Glomerular endothelial cell (primary cell): ENCODE measurements at places on chromosomes 12 and 14.

GRCh38 chr12:209246-209645 lies 4.7 kb downstream of the SLC6A12 start:
- DNase-seq: no peak

GRCh38 chr12:55724226-55724939 lies 4.2 kb downstream of the RDH5 start:
- no peak for DNase-seq

DNA sequence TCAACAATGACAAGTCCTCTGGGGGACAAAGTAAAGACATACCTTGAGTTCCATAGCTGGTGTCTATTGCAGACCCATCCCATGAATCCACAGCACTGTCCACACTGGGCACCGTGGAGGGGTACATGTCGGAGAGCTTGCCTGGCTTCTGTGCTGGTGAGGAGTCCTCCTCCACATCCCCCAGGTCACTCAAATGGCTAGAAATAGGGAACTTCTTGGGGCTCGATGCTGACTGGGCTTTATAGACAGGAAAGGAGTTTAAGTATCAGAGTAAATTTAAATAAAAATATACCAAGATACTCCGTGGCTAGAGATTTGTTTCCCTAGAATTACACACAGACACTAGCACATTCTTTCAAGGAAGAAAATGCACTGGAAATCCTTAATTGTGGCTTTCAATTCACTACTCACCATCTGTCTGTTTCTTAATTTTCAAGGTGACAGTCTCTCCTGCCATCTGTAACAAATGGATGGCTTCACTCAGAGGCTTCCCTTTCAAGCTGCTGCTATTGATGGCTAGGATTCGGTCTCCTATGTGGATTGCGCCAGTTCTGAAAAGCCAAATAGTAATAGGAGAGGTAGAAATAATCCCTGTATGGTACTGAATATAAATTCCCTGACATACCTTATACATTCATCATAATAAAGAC lies 90.1 kb downstream of the HELB start:
- DNase-seq: no peak

- DNase-seq: no peak
Measured at GRCh38 chr14:74401504-74402241, 24.3 kb downstream of the SYNDIG1L start.

DNA sequence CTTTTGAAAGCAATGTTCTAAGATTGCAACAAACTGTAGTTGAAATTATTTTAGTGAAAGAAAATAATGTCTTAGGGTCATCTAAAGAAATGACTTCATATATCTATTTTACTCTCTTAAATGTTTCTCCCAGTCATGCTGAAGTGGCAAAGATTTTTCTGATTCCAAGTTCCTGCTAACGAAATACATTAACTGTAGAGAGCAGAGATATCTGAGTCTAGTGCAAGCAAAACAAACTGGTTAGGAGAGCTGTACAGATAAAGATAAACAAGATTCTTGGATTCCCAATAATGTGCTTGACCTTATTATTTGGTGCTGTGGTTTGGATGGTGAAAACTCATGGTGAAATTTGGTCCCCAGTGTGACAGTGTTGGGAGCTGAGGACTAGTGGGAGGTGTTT lies 199.9 kb upstream of the PWP1 start:
- DNase-seq: no peak

DNA sequence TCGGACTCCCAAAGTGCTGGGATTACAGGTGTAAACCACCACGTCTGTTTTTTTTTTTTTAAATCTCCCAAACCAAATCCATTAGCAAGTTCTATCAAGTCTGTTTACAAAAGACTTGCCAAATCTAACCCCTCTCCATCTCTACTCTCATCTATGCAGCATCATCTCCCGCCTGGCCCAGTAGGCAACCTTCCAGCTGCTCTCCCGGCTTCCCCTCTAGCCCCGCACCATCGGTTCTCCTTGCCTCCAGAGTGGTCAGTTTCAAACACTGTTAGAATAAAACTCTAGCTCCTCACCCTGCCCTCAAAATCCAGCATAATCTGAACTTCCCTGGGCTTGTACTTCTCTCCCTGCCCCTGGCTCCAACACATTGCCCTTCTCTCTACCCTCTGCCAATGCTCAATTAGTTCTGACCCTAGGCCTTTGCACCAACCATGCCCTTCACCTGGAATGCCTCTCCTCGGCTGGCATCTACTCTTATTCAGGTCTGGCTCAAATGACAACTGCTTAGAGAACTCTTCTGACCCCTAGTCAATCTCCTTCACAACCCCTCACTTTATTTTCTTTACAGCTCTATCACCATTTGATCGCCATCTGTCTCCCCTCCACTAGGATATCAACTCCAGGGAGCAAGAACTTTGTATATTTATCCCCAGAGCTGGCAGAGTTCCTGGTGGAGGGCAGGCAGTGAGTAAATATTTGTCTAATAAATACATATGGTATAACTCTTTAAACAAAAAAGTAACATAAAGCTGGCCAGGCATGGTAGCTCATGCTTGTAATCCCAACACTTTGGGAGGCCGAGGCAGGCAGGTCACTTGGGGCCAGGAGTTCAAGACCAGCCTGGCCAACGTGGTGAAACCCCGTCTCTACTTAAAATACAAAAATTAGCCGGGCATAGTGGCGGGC lies 4.9 kb downstream of the WSB2 start:
- no peak for DNase-seq

- DNase-seq: no peak
Measured at GRCh38 chr12:82625523-82625922, 61.2 kb upstream of the TMTC2 start.

- DNase-seq: no peak
Measured at GRCh38 chr12:24695103-24695502, 253.8 kb downstream of the BCAT1 start.

DNA sequence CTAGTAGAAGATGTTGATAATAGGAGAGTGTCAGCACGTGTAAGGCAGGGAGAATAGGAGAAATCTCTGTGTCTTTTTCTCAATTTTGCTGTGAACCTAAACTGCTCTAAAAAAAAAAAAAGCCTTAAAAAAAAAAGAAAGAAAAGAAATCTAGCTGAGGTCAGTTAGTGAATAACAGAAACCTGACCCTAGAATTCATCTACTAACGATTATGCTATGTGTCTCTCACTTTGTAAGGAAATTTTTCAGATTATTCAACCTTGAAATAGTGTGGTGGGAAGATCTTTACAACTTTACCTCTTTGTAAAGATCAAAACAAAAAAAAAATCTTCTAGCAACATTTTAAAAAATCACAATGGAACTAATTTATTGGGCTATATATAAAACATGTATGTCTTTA lies 995.7 kb downstream of the GALC start:
- DNase-seq: no peak

GRCh38 chr12:52739963-52740362 lies 36.6 kb upstream of the KRT77 start:
- no peak for DNase-seq

DNA sequence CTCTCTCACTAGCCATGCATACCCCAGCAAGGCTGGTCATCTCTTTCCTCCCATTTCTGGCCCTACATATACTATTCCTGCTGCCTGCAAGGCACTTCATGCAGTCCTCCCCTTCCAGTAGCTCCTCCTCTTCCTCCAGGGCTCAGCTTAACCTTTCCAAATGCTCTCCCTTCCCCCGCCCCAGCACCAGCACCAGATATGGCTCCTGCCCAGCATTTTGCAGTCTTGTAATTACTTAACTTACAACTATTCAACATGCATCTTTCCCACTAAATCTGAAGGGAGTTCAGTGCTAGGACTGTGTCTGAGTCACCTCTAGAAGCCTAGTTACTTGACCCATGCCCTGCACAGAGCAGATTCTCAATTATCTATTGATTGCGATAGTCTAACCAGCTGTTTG lies 1.8 kb upstream of the FBXO21 start:
- no peak for DNase-seq

GRCh38 chr14:29829851-29830250 lies 97.8 kb downstream of the PRKD1 start:
- DNase-seq: no peak

DNA sequence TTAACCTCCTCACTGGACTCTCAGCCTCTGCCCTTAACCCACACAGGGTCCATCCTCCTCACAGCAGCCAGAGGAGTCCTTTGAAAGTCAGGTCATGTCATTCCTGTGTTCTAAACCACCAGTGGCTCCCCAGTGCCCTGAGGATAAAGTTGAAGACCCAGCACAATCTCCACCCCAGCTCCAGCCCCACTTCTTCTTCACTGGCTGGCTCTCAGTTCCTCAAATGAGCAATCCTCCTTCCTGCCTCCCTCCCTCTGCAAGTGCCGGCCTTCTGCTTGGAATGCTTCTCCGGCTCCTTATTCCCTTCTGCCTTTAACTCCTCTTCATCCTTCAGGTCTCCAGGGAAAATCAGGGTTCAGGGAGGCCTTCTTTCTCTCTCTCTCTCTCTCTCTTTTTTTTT lies 32.0 kb upstream of the SPPL3 start:
- no peak for DNase-seq

GRCh38 chr14:73125169-73125588 lies 11.1 kb upstream of the PSEN1 start:
- DNase-seq: no peak

GRCh38 chr12:56880125-56880992 lies 53.8 kb downstream of the SDR9C7 start:
- no peak for DNase-seq

DNA sequence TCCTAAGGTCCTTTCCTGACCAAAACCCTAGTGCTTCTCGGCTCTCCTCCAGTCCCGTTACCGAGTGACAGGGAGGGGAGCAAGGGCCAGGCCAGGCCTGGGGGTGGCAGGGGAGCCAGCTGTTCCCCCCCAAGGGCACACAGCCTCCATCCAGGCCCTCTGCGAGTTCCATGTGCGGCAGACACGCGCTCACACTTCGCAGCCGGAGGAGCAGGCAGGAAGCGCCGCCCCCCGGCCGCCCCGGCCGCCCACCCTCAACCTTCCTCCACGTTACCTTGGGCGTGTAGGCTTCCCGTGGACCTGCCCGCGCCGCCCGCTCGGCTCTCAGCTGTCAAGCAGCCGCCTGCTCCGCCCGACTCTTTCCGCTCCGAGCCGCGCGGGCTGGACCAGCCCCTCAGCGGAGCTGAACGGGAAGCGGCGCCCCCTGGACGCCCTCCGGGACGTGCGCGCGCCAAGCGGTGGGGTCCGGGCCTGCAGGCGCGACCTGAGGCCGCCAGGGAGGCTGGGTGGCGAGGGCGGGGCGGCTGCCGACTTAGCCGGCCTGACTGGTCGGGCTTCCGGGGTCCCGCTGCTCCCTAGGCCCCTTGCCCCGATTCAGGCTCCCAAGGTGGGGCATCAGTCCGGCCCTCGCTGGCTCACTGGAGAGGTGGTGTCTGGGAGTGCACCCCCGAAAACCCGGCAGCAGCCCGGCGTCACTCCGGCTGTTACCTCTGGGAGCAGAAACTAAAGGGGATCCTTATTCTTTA lies at the start of gene CRACR2A:
CRACR2A (minus strand) TSS at position 369 of the 746 bp plus-strand sequence. CDS start 56,110 bp downstream, outside the sequence.
- DNase-seq: no peak

DNA sequence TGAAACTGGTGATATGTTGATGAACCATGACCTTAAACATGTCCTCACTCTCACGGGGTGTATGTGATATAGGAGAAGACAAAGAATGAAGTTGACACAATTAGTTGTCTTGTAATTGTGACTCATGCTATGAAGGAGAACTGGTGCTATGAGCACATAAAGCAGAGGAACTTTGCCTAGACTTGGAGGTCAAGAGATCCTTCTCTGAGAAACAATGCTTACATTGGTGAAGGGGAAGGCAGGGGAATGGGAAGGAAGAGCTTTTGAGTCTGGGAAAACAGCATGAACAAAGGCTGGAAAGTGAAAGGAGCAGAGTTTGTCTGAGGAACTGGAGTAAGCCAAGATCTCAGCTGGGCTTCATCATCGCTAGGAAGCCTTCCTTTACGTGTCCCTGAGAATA lies 83.2 kb downstream of the MYRFL start:
- peak; percentile 75 for DNase-seq

GRCh38 chr14:89573399-89573657 lies 156.3 kb upstream of the FOXN3 start:
- DNase-seq: no peak

DNA sequence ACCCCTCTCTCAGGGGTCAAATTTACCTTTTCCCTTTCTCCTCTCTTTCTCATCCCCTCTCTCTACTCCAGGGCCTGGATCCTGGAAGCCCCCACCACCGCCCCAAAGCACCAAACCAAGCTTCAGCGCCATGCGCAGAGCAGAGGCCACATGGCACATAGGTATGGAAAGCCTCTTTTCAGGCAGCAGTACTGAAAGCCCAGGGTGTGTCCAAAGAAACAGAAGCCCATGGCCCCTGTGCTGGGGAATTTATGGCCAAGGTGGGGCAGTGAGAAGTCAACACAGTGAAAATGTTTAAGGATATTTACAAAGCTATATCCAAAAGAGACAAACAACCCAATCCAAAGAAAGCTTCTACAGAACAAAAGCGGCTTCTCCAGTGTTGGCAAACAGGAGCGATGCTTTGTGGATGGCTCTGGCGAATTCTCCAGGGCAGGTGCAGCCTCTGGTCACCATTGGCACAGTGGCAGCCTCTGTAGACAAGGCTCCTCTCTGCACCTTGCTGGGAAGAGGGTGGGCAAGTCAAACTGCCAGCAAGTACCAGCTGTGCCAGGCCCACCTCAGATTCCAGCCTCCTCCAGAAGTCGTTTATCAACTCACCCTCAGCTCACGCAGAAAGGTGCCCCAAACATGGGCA lies 4.7 kb upstream of the CPNE6 start:
- DNase-seq: no peak

DNA sequence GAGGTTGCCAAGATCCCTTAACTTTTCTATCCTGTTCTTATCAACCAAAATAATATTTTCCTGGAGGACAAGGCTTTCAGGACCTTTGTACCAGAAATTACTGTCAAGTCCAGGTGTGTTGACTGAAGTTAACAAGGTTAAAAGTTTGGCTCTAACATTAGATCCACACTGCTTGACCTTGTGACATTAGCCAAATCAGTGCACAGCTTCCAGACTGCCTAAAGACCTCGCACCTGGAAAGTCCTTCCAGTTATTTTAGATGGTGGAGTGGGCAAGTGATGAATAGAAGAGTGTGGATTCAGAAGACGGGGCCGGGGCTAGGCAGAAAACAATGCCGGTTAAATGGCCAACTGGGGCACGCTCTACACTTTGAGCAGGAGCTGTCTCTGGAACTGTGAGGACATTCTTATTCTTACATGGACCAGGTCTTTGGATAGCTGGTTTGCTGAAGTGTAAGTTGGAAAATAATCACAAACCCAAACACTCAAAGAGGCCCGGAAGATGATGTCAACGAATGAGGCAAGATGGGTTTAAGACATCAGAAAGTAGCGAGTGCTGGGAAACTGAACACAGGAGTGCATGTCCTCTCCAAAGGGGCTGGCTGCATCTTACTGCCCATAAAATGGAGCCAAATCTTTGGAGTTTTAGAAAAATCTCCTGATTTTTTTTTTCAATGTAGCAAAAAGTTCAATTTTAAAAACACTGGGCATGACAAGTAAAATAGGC lies 56.3 kb downstream of the NIN start:
- DNase-seq: no peak

GRCh38 chr12:79927772-79928474 lies 7.0 kb downstream of the PPP1R12A start:
- no peak for DNase-seq

- DNase-seq: no peak
Measured at GRCh38 chr14:94129758-94130414, 482 bp upstream of the IFI27L2 start.
